ENCODE measurements at places on chromosomes 1 and 21. TPM values are rescaled to one million over a fixed set of nuclear protein-coding genes. Genes with fewer than 3 reads are reported as not detected.

MAP3K7CL gene
- 20.7 TPM for total RNA-seq

PCBP3 gene
- total RNA-seq: 1.3 TPM

SH3BGR gene
- total RNA-seq: 2.2 TPM

PRMT2 gene
- total RNA-seq: 164 TPM

FAM177B gene
- total RNA-seq: not detected

PTGER3 gene
- total RNA-seq: 0.97 TPM

GBP4 gene
- total RNA-seq: 14.2 TPM

OR2L8 gene
- not detected for total RNA-seq

UMODL1 gene
- not detected for total RNA-seq

RGS8 gene
- total RNA-seq: not detected

C8B gene
- not detected for total RNA-seq

ABCA4 gene
- 0.43 TPM for total RNA-seq

TIE1 gene
- under 0.01 TPM for total RNA-seq

CSF1 gene
- total RNA-seq: 64.8 TPM

ERG gene
- not detected for total RNA-seq

- DNase-seq: no peak
Observed at GRCh38 chr1:209323743-209324142, 259.8 kb upstream of the CAMK1G start.

- no peak for DNase-seq
Observed at GRCh38 chr1:239308701-239309333, 77.6 kb upstream of the CHRM3 start.

GRCh38 chr1:25922056-25922970, 16.1 kb upstream of the STMN1 start:
- peak; percentile 15 for DNase-seq

DNA sequence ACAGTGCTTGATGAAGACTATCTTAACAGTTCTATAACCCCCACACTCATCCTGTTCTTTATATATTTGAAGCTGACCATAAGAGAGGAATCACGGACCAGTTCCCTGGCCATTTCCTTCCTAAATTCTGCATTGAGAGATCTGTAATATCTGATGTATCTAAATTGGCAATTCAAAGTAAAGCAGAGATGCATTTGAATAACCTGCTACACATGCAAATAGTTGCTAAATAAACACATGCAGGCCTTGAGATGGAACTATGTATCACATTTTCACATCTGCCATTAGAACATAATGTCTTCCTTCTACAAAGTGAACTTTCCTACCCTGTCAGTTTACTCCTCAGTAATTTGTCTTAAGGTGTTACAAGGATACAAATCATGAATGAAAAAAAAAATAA, 20.4 kb upstream of the PGBD2 start:
- no peak for DNase-seq

DNA sequence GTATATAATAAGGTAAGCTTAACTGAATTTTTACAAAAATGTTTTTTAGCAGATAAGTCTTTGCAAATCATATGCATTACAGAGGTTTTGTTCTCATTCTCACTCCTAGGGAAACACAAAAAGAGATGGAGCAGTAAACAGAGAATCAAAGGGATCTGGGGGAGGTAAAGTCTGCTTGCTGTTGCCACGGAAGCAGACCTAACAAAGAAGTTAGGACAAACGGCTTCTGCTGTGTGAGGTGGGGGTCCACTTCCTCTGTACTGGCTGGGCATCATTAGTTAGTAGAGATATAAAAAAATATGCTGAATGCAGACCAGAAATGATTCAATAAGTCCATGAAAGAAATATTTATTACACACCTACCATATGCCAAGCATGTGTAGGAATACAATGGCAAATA, 34.2 kb downstream of the GJA5 start:
- no peak for DNase-seq

DNA sequence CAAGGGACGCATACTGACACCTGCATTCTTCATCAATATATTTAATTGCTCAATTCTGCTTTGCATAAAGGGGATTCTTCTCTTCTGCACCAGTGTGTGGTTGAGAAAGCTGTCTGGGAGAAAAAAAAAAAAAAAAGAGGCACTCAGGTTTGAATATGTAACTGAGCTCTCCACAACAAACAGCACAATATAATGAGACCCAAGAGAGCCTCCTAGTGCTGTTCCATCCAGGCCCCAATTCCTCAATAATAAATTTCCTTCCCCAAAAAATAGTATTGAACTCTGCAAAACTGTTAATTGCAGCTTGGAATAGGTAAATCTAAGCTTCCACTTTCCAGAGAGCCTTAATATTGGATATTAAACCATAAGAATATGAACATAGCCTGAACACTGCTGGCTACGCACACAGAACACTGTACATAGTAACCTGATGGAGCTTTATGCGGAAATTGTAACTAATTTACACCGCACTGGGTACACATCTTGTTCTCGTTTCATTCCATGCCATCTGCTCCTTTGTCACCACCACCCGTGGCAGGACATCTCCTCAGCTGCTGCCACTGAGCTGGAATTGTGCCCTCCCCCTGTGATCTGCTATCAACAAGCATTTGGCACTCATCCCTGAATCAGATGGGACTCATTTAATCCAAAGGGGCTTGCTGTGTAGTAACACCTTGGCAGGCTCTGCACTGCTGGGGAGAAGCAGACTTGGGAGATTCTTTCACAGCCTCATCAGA, 272.0 kb downstream of the HHIPL2 start:
- DNase-seq: no peak

- peak; percentile 14 for DNase-seq
Observed at GRCh38 chr1:165424454-165425216, 20.3 kb downstream of the RXRG start.

DNA sequence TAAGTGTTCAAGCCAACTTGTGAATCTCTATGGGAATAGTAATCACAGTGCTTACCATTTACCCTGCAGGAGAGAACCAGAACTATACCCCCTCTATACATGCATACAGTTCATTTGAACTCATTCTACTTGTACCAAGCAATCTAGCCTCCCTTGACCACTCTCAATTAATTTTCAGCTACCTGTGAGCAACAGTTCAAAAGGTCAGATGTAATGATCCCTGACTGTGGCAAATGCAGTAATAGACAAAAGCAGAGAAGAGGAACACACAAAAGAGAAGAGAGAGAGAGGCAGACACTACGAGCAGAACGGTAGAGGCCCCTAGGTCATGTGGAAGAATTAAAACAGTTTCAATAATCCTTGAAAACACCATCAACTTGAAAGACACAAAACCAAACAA, 52.8 kb downstream of the FMO4 start:
- no peak for DNase-seq

- no peak for DNase-seq
Observed at GRCh38 chr21:27808923-27809322, 842.0 kb upstream of the ADAMTS5 start.

- DNase-seq: no peak
Observed at GRCh38 chr21:30502041-30502440, at the start of gene KRTAP19-5. Gene KRTAP19-5 (minus strand): TSS chr21:30502141. CDS start chr21:30502090, 51 bp downstream.

DNA sequence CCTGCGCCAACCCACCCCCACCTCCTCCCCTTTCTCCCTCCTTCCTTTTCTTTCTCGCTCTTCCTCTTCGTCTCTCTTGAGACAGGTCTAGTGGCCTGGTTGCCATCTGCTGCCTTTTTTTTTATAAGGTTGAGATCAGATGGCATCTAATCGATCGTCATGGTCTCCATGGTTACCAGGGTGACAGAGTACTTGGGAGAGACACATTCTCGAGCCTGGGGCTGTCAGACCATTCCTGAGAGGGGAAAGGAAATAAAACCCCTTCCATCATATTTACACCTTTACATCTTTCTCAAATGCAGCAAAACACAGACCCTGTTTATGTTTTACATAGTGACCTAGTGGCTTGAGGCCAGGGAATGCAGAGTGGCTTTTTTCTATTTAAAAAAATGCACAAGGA, 53.5 kb upstream of the SLC22A15 start:
- DNase-seq: no peak

GRCh38 chr1:115302390-115302961, 35.6 kb downstream of the NGF start:
- peak; percentile 75 for DNase-seq

GRCh38 chr1:241586905-241587512, 53.2 kb downstream of the CHML start:
- no peak for DNase-seq

- DNase-seq: peak; percentile 69
Observed at GRCh38 chr1:184929711-184930202, 44.6 kb downstream of the NIBAN1 start.

- no peak for DNase-seq
Observed at GRCh38 chr1:152645146-152645545, 18.0 kb upstream of the LCE2D start.

DNA sequence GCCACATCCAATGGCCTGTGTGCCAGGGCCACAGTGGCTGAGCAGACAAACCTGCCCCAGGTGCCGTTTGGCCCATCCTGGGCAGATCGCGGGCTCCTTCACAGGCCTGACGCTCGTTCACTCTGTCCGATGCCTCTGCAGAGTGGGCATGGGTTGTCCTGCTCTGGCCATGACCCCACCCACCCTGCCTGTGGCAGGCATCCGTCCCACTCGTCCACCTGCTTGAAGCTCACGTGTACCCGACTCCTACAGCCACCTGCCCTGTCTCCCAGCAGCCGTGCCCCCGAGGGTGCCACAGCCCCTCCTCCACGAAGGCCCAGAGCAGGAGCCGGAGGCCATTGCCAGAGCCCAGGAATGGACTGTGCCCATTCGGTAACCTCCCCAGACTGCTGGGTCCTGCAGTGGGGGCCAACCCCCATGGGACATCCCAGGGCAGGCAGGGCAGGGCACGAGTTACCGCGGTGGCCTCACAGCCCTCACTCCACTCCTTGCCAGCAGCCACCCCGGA, 41.9 kb downstream of the TRIM11 start:
- no peak for DNase-seq

- no peak for DNase-seq
Observed at GRCh38 chr21:43995521-43996105, 16.5 kb upstream of the TRAPPC10 start.

DNA sequence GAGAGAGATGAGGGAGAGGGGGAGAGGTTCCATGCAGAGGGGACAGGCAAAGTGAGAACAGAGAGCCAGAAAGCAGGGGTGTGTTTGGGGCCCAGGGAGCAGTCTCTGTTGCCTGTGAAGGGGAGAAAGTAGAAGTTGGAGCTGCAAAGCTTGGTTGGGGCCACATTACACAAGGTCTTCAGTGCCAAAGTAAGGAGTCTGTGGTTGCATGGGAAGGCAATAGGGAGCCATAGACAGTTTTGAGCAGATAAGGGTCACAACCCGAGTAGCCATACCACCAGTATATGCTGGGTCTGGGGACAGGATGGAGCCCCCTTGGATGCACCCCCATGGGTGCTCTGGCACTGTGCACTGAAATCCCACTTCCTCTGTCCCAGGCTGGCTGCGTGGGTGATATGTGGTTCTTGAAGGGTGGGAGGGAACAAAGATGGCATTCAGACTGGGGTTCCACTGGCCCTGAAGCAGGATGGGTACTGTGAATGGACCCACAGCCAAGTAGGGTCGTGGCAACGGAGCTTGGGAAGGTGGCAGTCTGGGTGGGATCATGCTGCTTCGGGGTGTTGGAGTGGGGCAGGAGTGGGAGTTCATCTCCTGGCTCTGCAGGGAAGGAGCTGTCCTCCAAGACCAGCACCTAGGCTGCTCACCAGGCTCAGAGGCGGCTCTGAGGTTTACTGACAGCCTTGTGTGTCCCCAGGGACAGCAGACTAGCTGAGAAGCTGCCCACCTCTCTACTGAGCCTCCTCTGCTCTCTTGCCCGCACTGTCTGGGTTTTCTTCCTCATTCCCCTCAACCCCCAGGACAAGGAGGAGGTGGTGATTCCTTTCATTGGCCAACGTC, 12.1 kb downstream of the DRAXIN start:
- DNase-seq: no peak

- DNase-seq: no peak
Observed at GRCh38 chr1:195754874-195755273, 853.4 kb downstream of the KCNT2 start.

- no peak for DNase-seq
Observed at GRCh38 chr1:37038227-37039093, 4.1 kb upstream of the GRIK3 start.
